ENCODE measurements at places on chromosomes 13 and 19.

- DNase-seq, result no peak
Observed at GRCh38 chr13:95086761-95087160, 214.5 kb downstream of the ABCC4 start.

DNA sequence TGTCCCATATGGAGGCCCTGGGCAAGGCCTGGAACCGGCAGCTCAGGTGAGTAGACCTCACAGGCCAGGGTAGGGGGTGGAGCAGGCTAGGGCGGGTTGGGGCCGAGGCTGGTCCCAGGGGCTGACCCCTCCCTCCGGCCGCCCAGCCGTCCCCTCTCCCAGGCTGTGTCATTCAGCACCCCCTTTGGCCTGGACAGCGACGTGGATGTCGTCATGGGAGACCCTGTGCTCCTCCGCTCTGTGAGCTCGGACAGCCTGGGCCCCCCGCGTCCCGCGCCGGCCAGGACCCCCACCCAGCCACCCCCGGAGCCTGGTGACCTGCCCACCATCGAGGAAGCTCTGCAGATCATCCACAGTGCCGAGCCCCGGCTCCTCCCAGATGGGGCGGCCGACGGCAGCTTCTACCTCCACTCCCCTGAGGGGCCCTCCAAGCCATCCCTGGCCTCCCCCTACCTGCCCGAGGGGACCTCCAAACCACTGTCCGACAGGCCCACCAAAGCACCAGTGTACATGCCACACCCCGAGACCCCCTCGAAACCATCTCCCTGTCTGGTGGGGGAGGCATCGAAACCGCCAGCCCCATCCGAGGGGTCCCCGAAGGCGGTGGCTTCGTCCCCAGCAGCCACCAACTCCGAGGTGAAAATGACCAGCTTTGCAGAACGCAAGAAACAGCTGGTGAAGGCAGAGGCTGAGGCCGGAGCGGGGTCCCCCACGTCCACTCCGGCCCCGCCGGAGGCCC lies 16.0 kb downstream of the CAMSAP3 start:
- DNase-seq, result no peak

DNA sequence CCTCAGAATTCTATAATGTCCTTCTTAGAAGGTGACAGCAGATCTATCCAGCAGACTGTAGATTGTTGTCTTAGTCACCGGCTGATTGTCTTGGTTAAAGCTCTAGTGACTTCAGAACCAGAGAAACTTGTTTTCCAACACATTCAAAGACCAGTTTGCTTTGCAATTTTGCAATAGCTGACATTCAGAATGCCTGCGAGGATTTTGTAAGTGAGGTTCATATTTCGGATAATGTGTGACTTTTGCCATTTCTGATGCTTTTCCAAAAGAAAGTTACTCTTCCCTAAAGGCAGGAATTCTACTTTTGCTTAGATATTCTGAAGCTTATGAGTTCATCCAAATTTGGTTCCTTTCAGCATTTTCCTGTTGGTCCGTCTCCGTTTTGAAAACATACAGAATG lies 13.2 kb downstream of the SPINT2 start:
- DNase-seq, result no peak

- no peak for DNase-seq
Observed at GRCh38 chr13:98821372-98822224, 69.1 kb upstream of the SLC15A1 start.

- no peak for DNase-seq
Observed at GRCh38 chr13:110161112-110161882, 145.7 kb downstream of the COL4A1 start.

DNA sequence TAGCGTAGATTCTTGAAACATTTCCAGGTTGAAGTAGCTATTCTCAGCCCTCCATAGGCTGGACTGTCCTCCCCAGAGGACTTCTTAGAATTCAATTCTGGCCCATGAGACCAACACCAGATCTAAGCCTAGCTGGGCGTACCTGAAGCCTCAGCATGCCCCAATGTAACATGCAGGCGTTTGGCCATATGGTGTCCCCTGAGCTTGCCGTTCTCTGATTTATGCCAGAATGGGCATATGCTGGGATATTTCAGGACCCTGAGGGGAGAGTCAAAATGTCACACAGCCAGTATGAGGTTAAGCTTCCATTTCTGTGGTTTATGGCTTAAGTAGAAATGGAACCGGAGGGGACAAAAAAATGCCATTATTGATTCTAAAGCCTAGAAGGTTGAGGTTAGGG lies 317.7 kb upstream of the OBI1 start:
- DNase-seq, result no peak

GRCh38 chr13:67184247-67184646 lies 45.9 kb downstream of the PCDH9 start:
- no peak for DNase-seq

- DNase-seq, result no peak
Observed at GRCh38 chr13:84303035-84303434, 420.8 kb upstream of the SLITRK1 start.

DNA sequence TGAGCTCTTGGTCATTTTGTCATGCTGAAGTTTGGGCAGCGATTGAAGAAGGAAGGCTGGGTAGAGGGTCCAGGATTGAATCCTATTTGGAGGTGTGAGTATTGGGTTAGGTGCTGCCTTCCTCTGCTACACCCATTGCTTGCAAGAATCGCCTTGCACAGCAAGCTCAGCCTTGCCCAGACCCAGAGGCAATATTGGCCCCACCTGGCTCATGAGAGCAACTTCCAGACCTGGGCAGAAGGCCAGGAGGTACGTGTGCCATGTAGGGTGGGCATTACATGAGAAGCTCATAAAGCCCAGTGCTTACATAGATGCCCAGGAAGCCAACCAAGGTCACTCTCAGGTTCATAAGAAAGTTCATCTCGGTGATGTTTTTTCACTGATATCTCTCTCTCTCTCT lies 718.0 kb downstream of the EFNB2 start:
- no peak for DNase-seq

- DNase-seq, result no peak
Observed at GRCh38 chr13:23824371-23824770, 64.8 kb downstream of the MIPEP start.

GRCh38 chr19:47661161-47661560 lies 52.1 kb upstream of the EHD2 start:
- DNase-seq, result no peak

- DNase-seq, result no peak
Observed at GRCh38 chr13:103671547-103671946, 605.3 kb upstream of the SLC10A2 start.

DNA sequence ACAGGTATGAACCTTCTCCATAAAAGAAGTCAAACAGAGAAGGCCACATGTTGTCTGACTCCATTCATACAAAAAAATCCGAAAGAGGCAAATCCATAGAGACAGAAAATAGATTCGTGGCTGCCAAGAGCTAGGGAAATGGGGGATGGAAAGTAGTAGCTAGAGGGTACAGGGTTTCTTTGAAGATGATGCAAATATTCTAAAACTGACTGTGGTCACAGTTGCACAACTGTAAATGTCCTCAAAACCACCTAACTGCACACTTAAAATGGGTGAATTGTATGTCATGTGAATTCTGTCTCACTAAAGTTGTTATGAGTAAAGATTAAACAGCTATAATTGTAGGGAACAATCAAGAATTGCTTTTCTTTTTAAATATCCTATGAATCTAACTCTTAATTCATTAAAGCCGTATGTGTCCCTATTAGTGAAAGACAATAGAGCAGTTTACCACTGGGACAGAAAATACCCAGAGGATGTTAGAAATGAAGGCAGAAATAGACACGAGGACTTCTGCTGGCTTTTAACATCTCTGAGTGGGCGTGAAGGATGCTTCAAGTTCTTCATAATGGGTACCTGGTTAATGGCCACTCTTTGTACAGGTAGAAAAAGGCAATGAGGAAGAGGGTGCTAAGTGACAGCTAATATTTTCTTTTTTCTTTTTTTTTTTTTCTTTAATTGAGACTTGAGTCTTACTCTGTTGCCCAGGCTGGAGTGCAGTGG lies 21.2 kb downstream of the INSR start:
- DNase-seq, result no peak

DNA sequence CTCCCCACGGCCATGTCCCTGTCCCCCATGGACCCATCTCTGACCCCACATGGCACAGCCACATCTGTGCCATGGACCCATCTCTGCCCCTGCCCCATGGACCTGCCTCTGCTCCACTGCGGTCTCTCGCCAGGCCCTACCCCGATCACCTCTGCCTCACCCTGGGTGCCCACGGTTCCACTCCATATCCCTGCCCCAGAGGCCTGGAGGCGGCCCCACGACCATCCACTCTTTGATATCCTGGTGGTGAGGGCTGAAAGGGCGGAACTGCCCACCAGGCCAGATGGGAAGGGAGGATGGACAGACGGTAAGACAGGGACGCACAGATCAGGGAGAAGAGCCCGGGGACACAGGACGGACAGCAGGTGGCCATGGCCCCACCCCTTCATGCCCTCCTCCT lies 327 bp downstream of the PTGER1 start:
- no peak for DNase-seq

DNA sequence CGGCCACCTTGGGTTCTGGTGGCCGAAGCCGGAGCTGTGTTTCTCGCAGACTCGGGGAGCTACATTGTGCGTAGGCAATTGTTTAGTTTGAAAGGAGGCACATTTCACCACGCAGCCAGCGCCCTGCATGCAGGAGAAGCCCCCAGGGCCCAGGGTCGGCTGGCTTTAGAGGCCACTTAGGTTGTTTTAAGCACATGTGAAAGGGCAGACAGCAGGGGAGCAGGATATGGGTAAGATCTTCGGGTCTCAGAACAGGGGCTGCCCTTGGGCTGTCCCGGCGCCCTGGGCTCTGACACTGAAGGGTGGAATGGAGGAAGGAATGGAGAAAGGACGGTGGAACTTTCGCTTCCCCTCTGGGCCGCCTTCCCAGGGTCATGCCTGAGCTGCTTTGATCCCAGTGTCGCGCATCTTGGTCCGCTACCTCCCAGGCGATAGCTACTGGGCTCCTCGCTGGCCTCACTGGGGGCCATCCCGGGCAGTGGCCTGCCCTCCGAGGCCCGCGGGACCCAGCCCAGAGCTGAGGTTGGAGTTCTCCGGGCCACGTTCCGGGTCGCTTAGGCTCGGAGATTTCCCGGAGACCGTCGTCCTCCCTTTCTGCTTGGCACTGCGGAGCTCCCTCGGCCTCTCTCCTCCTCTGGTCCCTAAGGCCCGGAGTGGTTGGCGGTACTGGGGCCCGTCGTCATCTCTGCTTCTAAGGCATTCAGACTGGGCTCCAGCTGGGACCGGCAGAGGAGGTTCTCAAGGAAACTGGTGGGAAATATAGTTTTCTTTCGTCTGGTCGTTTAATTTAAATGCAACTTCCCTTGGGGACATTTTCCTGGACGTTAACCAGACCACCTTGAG lies 4.3 kb upstream of the POU4F1 start:
- DNase-seq, result no peak

GRCh38 chr13:100213576-100213975 lies 124.7 kb downstream of the PCCA start:
- no peak for DNase-seq

- no peak for DNase-seq
Observed at GRCh38 chr13:45350152-45350551, 9.2 kb upstream of the TPT1 start.
